Hematopoietic multipotent progenitor cell treated with erythropoietin and hydrocortisone succinate and interleukin-3 and kit ligand, for 17 days (in vitro differentiated cells): ENCODE measurements at places on chromosomes 13 and 19.
A peak's percentile ranks its signal among the peaks of the same experiment; 100 is the strongest.

- DNase-seq = no peak
Measured at GRCh38 chr13:38321654-38322053, 28.0 kb upstream of the UFM1 start.

DNA sequence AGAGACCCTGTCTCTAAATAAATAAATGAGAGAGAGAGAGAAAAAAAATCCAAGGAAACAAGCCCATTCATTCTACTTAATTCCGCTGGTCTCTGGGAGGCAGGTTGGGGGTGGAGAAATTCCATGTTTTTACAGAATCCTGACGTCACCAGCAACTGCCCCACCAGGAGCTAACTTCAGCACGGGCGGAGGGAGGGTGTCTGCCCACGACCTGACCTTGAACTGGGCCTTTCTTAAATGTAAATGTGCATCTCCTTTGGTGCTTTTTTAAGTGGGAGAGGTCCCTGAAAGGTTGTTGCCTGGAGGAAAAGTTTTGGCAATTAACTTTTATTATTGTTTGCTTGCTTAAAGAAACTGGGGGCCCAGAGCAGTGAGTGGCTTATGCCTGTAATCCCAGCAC, 15.5 kb downstream of the KLF2 start:
- no peak for DNase-seq

GRCh38 chr19:41637484-41637883, 10.6 kb upstream of the CEACAM4 start:
- no peak for DNase-seq

GRCh38 chr19:57434386-57435061, 601 bp upstream of the ZNF749 start:
- no peak for DNase-seq

GRCh38 chr13:73040968-73041596, 17.7 kb upstream of the KLF5 start:
- DNase-seq = no peak

GRCh38 chr19:13176345-13176744, 26.1 kb downstream of the IER2 start:
- no peak for DNase-seq

DNA sequence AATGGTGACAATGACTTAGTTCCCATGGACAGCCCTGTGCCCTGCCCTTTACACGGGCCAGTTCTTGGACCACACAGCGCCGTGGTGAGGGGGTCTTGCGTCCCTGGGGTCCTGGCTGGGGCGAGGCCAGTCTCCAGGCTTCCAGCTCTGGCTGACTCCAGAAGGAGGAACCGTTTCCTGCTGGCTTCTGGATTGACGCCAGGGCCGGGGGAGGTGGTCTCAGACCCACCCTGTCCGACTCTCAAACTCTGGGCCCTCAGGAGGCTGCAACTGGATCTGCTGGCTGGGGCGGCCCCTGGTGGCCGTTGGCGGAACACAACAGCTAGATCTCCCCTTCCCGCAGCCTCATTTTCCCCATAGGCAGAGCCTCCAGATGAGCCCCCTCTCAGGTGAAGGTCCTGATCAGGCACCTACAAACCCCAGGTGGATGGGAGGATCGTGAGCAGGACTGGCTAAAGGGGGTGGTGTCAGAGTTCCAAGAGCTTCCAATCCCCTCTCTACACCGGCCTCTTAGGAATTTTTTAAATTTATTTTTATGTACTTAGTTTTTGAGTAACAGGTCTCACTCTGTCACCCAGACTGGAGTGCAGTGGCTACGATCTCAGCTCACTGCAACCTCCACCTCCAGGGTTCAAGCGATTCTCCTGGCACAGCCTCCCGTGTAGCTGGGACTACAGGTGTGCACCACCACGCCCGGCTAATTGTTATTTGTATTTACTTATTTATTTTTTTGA, 8.0 kb downstream of the CCDC194 start:
- peak; percentile 61 for DNase-seq

GRCh38 chr13:97435323-97435722, 1.4 kb downstream of the RAP2A start:
- DNase-seq = no peak

DNA sequence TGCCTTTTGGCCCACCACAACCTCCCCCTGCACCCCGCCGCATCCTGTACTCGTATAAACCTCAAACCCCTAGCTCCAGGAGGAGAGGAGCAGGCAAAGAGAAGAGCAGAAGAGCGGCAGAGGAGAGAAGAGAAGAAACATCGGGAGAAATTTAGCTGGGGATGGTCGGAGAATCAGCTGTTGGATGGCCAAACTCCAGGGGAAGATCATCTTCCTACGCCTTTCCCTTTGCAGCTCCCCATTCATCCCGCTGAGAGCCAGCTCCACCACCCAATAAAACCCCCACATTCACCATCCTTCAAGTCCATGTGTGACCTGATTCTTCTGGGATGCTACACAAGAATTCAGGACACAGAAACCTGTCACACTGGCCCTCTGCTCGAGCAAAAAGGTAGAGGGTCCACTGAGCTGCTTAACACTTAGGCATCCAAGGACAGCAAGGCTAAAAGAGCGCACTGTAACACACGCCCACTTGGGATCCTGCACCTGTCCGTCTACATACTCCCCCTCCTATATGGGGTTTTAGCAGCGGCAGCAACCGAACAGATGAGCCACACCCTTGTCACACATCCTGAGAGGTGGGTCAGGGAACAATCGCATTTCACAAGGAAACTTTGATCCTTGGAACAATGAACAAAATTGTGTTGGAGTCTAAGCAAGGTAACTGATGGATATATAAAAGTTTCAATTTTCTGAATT, 51.6 kb upstream of the MIR17HG start:
- no peak for DNase-seq

DNA sequence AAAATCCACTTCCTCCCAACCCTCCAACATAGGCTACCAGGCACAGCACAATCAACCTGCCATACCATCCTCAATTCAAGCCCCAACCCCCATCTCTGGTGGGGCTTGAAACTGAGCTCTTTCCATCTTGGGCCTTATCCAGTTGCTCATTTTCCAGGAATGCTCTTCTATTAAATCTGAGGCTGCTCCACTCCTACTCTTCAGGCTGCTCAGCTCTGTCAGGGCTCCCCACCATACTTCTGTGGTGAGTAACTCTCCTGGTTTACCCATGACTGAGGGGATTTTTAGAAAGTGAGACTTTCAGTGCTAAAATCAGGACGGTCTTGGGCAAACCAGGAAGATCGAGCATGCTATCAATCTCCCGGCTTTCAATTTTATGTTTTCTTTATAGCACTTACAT, 512.8 kb downstream of the LMO7 start:
- no peak for DNase-seq

DNA sequence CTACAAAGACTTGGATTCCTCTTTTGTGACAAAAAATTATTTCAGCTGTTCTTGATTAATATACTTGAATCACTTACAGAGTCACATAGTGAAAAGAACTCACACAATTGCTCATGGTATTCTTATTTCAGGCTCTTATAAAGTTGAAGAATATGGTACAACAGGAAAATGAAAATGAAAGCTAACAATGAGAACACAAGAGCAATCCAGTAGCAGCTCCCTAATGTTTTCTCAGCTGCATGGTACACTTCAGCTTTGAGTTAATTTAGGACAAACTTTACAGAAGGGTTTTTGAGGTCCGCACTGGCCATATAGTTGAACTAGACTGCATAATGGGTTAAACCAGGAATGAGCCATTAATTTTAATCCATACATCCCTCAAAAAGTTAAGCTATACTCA, 1261.8 kb downstream of the SLITRK5 start:
- no peak for DNase-seq

DNA sequence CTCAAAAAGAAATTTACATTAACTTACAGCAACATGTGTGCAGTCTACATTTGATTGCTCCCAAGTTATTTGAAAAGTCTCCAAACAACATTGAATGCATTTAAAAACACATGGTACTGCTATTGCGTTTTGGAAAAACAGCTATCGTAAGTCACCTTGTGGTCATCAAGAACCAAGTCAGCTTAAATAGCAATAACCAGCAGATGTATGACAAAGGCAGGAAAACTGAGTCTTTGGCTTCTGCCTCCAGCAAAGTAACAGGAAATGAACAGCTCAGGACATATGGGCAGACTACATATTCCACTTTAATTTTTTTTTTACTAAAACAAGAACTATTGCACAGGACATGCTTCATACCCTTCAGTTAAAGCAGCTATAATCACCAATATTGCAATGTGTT, 580.6 kb upstream of the SPRY2 start:
- DNase-seq = no peak

DNA sequence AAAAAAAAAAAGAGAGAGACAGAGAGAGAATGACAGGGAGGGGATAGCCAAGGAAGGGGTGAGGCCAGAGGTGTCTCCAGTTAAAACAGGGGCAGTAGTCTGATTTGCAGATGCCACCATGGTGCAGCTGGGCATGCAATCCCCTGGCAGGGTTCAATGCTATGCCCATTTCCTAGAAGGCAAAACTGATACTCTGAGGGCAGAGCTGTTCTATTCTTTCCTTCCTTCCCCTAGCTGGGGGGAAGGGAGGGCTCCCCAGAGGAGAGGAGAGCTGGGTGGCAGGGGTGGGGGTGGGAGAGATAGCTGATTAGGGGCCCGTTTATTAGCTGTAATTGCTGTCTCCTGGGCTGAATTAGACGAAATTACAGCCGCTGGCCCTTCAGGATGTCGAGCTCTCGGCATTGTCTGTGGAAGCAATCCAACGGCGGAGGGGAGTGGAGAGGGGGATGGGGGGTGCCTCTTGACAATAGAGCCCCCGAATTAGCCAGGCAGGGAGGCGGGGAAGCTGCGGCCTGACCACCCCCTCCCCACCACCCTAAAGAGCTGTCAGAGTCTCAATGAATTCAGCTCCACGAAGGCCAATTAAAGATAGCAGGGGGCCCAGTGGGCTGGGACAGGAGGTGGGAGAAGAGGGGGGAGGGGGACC, 14.4 kb upstream of the DPP9 start:
- no peak for DNase-seq

DNA sequence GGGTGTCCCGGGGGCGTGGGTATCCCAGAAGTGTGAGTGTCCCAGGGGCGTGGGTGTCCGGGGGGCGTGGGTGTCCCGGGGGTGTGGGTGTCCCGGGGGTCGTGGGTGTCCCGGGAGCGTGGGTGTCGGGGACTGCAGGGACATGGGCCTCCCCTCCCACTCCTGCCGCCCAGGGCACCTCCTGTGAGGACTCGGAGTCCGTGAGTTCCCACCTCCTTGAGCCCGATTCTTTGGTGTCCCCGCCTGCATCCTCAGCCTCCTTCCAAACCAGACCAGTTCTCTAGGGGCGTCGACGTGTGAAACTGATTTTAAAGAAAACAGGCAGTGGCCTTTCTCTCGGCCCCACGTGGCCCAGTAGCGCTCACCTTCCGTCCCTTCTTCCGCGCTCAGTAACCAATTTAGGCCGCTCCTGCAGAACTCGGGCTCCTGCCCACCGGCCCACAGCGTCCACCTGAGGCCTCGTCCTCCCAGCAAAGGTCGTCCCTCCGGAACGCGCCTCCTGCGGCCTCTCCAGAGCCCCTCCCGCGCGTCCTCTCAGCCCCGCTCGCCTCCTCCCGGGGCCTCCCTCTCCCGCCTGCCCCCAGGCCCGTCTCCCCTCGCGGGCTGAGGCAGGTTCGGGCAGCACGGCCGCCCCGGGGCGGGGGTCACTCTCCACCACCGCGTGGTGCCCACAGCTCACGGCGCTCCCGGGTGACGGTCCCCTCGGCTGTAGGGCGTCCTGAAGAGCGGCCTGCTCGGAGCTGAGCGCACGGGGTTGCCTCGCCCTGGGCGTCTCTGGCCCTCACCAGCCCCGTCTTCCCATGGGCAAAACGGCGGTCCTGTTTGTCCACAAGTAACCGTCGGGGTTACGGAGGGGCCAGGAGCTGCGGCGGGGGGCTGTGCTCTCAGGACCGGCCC, 3.8 kb downstream of the F7 start:
- DNase-seq = no peak

DNA sequence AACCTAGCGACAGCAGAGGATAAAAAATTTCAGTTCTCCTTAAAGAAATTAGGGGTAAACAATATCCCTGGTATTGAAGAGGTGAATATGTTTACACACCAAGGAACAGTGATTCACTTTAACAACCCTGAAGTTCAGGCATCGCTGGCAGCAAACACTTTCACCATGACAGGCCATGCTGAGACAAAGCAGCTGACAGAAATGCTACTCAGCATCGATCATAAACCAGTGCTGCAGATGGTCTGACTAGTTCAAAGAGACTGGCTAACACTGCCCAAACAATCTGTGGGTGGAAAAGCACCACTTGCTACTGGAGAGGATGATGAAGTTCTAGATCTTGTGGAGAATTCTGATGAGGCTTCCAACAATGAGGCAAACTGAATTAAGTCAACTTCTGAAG, 19.9 kb upstream of the ACOD1 start:
- no peak for DNase-seq

- DNase-seq = no peak
Measured at GRCh38 chr13:108534728-108535127, 94.7 kb upstream of the MYO16 start.

DNA sequence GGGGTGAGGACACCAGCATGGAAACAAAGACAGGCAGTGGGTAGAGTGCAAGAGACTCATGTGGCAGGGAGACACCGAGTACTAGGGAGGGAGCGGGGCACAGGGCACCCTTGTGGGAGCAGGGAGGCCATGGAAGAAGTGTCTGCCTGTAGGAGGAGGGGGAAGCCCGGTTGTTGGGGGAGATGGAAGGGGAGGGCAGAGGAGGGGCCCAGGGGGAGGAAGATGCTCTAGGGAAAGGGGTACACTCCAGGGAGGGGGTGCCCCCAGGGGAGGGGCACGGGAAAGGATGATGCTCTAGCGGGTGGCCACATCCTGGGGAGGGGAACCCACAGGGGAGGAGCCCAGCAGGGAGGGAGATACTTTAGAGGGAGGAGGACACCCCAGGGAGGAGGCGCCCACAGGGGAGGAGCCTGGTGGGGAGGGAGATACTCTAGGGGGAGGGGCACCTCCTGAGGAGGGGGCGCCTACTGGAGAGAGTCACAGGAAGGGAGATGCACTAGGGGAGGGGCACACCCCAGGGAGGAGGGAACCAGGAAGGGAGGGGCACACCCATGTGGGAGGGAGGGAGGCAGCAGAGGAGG, 24.9 kb downstream of the CPAMD8 start:
- DNase-seq = no peak

- no peak for DNase-seq
Measured at GRCh38 chr19:11598103-11598483, 810 bp downstream of the ZNF627 start.

DNA sequence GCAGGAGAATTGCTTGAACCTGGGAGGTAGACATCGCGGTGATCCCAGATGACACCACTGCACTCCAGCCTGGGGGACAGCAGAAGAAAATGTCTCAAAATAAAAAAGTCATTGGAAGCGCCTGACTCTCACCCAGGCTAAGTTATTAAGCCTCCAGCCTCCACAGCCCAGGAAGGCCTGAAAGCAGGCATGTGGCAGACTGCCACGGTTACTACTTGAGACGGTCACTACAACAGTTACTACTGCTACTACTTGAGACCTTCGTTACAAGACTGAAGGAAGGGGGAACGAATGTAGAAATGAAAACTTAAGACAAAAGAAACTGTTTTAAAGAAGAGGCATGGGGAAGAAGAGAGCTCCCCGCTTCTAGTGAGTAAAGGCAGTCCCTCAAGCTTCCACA, 9.6 kb downstream of the PRR22 start:
- no peak for DNase-seq
